Stimulated activated CD8-positive, alpha-beta memory T cell treated with anti-CD3 and anti-CD28 coated beads, Interleukin-15, amount 100 ng/mL, for 1 hour (primary cell): ENCODE measurements at places on chromosomes 1 and 21.

GRCh38 chr1:115671176-115671934 lies 29.6 kb downstream of the VANGL1 start:
- no peak for DNase-seq

- DNase-seq = no peak
Observed at GRCh38 chr1:10834770-10835412, 38.4 kb upstream of the CASZ1 start.

DNA sequence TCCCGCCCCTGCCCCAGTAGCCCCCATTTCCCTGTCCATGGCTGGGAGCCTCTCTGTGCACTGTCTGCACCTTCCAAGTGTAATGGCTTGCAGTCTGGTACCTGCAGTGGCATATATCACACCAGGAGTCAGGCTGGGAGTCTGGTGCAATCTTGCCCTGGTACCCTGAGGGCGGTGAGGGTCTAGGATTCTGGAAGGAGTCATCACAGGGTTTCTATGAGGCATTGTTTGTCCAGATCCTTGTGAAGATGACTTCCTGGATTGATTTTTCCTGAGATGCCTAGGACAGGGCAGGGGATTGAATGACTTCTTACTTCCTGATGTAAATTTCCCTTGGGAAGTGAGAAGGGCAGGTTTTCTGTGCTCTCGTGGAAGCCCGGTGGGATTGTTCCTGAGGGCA lies 5.9 kb upstream of the PKP1 start:
- DNase-seq = no peak

- no peak for DNase-seq
Observed at GRCh38 chr1:43293896-43294760, 6.7 kb upstream of the TIE1 start.

DNA sequence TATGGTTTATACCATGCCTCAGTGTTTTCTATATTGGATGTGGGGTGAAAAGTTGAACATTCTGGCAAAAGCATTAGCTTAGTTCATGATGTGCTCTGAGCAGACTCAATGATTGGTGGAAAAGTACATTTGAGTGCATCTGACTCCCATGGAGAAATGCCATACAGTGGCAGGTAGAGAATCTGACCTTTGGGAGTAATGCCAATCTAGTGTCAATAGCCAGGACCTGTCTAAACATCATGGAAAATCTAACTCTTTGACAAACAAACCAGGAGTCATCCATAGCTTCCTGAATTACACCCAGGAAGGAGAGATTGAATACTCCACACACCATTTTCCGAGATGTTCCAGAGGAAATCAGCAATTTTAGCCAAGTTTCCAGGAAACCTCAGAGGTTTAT lies 51.0 kb downstream of the XCL1 start:
- DNase-seq = no peak

DNA sequence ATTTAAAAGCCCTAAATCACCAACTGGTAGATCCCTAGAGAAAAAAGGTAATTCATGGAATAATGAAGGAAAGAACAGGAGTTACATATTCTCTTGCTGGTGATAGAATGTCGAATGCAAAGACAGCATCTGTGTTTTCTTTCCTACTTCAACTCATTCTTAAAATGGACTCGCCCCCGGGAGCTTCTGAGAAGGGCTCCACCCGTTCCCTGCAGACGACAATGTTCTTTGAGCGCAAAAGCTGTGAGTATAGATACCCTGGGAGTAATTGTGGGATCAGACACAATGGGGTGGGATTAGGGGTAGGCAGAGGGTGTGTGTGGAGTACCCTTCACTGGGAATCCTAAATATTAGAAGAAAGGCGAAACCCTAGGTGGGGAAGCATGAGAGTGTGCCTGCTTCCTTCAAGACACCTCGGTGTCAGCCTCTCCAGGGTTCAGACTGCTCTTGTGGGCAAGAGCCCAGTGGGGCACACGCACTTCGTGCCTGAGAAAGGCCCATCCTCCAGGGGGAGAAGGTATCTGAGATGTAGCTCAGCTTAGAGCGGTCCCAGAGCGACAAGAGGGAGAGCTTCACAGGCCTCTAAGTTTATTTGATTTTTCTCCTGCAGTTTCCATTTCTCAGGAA lies 123.3 kb upstream of the DPYD start:
- no peak for DNase-seq

- no peak for DNase-seq
Observed at GRCh38 chr1:172956871-172957270, 93.9 kb downstream of the TNFSF18 start.

DNA sequence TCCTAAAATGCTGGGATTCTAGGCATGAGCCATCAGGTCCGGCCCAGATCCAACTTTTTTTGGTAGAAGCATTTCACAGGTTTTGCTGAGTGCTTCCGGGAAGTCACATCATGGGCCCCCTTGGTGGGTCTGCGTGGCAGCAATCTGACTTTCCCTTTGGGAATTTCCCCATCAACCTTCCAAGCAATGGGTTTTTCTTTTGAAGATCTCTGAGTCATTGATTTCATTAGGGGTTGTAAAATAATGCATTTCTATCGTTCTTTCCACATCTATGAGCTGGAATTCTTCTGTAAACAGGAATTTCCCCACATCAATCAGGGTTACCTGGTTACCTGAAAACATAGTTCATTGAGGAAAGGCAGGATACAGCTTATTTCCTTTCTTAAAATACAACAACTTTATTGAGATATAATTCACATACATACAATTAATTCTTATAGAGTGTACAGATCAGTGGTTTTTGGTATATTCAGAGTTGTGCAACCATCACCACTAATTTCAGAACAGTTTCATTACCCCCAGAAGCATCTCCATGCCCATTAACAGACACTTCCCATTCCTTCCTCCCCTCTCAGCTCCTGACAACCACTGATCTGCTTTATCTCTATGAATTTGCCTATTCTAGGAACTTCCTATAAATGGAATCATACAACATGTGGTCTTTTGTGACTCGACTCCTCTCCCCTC lies 9.9 kb upstream of the ZBTB17 start:
- no peak for DNase-seq

GRCh38 chr1:75233302-75233929 lies 99.2 kb downstream of the LHX8 start:
- no peak for DNase-seq

- DNase-seq = no peak
Observed at GRCh38 chr1:39110325-39110851, 84.2 kb downstream of the NDUFS5 start.

- no peak for DNase-seq
Observed at GRCh38 chr1:225995919-225996864, 3.0 kb downstream of the SDE2 start.

DNA sequence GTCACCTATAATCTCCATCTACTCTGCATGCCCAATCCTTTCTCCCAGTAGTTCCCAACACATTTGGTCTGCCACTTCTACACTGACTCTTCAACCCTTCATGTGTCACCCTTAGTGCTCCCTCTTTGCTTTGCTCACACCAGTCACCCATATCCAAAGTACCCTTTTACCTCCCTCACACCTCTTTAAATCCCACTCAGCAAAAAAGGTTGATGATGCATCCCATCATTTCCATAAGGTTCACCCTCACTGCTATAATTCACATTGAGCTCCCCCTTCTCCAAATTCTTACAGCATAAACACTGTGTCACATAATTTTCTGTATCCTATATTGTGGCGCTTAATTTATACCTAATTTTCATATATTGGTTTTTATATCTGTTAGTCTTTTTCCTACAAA lies 83.8 kb upstream of the ATP1B1 start:
- no peak for DNase-seq

DNA sequence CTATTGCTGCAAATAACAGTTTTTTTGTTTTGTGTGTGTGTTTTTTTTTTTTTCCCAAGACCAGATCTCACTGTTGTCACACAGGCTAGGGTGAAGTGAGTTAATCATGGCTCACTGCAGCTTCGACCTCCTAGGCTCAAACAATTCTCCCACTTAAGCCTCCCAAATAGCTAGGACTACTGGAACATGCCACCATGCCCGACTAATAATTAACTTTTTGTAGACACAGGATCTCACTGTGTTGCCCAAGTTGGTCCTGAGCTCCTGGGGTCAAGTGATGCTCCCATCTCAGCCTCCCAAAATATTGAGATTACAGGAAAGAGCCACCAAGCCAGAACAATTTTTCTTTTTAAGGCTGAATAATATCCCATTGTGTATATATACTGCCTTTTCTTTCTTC lies 34.9 kb downstream of the DRAM2 start:
- no peak for DNase-seq

- DNase-seq = no peak
Observed at GRCh38 chr1:84973498-84974334, 23.2 kb downstream of the MCOLN2 start.

DNA sequence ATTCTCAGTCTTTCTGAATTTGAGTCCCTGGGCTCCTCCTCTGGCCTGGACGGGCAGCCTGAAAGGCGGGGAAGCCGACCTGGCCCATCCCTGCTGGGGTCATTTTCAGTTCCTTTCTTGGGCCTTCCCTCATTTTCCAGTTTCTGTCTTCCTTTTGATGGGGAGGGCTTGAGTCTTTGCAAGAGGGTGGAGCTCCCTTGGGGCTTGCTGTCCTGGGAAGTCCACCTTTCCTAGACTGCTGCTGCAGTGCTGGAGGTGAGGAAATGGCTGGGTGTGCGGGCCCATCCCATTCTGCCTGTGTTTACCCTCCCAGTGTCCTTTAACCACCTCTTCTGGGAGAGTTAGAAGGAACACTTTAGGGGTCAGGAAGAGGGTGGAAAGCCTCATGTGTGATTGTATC lies 40.4 kb upstream of the SYNC start:
- DNase-seq = no peak

DNA sequence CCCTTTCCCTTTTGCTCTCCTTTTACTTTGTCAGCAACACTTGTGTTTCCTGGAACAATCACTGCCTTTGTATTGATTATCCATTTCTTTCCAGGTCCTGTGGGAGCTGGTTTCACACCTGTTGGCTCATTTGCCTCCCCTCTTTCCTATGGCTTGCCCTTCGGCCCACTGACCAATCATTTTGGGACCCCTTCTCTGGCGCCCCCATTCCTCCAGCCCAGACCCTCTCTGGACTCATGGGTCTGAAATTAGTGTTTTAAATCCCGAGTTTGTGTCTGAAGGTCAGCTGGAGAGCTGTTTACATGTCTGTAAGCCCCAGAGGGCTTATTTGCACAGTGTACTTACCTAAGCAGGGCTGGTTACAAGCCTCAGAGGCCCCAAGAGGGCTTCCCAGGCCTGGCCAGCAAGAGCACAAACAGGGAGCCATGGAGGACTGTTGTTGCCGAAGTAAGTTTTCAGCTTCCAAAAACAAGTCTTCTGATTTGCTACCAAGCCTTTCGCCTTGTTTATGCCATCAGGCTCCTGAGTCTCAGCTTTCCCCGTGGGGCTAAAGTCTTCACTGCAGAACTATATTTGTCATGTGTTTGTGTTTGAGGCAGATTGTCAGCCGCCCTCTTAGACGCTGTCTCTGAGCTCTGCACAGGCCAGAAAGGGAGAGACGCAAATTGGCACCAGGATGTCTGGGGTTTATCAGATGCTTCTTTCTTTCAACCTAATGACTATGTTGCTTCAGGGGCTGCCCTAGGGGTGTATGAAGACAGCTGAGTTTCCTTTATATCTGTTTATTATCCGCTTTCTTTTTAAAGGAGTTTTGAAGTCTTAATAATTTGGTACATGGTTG lies 93.0 kb downstream of the ATP1A1 start:
- no peak for DNase-seq

GRCh38 chr1:71908871-71909390 lies 373.4 kb downstream of the NEGR1 start:
- no peak for DNase-seq

- DNase-seq = no peak
Observed at GRCh38 chr1:151827853-151828252, 3.7 kb downstream of the RORC start.

GRCh38 chr21:36820176-36821031 lies 121.5 kb downstream of the SIM2 start:
- no peak for DNase-seq

DNA sequence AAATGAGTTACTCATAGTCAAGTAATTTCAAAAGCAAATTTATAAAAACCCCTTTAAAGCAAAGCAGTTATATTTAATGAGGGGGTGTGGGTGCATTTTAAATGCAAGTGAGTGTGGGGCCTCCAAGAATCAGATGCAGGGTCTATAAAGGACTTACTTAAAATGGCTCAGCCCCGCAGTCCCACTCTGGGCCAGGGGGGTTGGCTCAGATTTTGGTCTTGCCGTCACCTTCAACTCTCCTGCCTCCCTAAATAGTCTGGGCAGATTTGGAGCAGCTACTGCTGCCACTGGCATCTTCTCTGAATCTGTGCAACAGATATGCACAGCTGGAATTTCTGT lies 16.2 kb downstream of the AMPD2 start:
- DNase-seq = no peak

DNA sequence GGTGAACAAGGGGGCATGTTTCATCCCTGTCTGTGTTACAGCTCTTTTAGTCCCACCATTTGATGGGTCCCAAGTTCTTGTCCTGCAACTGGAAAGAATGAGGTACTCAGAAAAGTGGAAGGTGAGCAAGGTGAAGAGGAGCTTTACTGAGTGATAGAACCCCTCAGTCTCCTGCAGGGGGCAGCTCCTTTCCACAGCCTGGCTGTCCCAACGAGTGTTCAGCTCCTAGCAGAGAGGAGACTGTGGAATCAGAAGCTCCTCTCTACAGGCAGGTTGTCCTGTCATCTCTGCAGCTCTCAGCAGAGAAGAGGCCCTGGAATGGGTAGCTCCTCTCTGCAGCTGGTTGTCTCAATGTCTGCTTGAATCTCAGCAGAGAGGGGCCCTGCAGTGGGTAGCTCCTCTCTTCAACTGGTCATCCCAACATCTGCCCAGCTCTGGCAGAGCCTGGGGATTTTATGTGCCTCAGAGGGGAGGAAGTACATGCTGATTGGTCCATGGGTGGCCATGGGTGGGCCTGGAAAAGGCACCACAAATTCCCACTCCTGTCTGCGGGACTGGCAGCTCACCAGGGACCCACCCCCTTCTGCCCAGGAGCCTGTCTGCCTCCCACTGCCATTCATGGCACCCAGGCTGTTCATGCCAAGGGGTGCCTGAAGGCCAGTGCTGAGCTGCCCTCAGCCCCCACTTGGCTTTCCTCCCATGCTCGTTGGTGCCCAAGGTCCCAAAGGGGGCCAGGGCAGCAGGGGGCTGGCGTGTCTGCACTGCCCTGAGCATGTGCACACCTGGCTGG lies 25.7 kb downstream of the LDLRAD1 start:
- no peak for DNase-seq

DNA sequence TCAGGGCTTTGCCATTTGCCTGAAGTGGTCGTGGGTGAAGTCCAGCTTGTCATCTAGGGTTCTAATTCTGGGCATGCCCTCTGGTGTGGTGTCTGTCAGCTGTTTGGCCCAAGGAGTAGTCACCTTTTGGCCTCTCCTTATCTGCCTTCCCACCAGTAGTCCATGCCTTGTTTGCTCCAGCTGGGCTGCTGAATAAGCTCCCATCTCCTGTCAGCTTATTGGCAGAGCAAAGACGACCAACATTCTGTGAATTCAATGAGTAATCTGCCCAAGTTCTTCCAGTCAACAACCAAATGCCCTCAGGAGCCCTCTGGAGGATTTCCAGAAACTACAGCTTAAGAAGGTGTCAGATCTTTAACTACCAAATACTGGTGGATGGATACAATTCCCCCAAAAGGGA lies 7.0 kb downstream of the BCAN start:
- DNase-seq = no peak

GRCh38 chr1:20552728-20553445 lies 514 bp downstream of the FAM43B start:
- no peak for DNase-seq

GRCh38 chr1:70495370-70495769 lies 84.3 kb downstream of the CTH start:
- DNase-seq = no peak
